Neural crest cell (in vitro differentiated cells): ENCODE measurements at places on chromosomes 2 and 18. TPM values are rescaled to one million over a fixed set of nuclear protein-coding genes. Genes with fewer than 3 reads are reported as not detected.

- no peak overlapping the region for H3K27ac ChIP-seq
- peaks cover 55% of the 10 kb centered on the region for H3K36me3 ChIP-seq
- H3K27me3 ChIP-seq, result no peaks in the 10 kb centered on the region
- DNase-seq, result no peak
These were observed 58.2 kb downstream of the TWSG1 start for GRCh38 chr18:9392726-9393125.

The C2orf72 gene
- 3.0 and 3.3 TPM in 2 replicates for total RNA-seq

The MAP4K4 gene
- total RNA-seq, result 209 and 212 TPM in 2 replicates

- no peaks in the 10 kb centered on the region for H3K36me3 ChIP-seq
- DNase-seq, result no peak
- peaks cover 5% of the 10 kb centered on the region for H3K27me3 ChIP-seq
- H3K27ac ChIP-seq, result no peak overlapping the region
These were observed 31.6 kb upstream of the ACAA2 start for GRCh38 chr18:49844903-49845302.

- no peaks in the 10 kb centered on the region for H3K36me3 ChIP-seq
- H3K27me3 ChIP-seq, result no peaks in the 10 kb centered on the region
- no peaks in the 10 kb centered on the region for H3K4me1 ChIP-seq
- DNase-seq, result no peak
- no peak overlapping the region for H3K27ac ChIP-seq
- H3K4me3 ChIP-seq, result no peak overlapping the region
These were observed 307.5 kb upstream of the REG3G start for GRCh38 chr2:78718024-78718423.
